Gastroesophageal sphincter (tissue), 4 donors: ENCODE measurements at places on chromosomes 12 and 14.
A peak's percentile ranks its signal among the peaks of the same experiment; 100 is the strongest.

DNA sequence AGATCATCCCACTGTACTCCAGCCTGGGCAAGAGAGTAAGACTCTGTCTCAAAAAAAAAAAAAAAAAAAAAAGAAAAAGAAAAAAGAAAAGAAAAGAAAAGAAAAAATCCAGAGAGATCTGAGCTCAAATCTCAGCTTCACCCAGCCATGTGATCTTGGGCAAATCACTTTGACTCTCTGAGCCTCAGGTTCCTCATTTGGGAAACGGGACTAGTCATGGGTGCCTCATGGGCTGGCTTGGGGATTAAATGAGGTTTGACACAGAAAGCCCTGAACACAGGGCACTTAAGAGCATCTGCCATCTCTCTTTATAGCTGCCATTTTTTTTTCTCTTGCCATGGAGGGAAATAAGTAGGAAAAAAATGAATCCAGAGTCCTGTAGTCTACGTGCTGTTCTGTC is 86.2 kb upstream of the MYL2 start:
- ATAC-seq: no peak

DNA sequence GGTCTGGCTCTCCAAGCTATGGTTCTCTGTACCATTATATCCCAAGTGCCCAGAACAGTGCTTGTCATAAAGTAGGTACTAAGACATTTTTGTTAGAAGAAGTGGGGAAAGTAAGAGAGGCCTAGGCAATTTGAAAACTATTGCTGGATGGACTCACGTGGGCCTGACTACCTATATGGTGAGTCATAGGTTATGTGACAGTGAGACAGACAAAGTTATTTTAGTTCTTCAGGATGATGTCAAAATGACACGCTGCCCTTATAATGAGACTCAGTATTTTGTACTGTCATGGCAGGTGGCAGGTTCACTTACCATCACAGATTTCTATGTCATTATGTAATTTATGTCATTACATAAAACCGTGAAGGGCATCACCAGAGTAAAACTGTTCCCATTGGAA is 53.1 kb downstream of the PARP11 start:
- ATAC-seq: no peak

DNA sequence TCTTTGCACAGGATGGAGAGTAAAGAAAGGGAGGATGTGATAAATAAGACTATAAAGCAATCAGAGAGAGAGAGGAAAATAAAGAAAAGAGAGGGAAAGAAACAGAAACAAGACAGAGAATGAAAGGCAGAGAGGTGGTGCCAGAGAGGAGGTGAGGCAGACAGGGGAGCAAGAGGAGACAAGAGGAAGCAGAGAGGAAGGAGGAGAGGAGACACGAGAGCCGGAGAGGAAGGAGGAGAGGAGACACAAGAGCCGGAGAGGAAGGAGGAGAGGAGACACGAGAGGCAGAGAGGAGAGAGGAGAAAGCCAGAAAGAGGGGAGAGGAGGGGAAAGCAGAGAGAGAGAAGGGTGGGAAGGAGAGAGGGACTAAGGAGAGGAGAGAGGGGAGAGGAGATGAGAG is 125.2 kb downstream of the PAPOLA start:
- no peak for ATAC-seq

DNA sequence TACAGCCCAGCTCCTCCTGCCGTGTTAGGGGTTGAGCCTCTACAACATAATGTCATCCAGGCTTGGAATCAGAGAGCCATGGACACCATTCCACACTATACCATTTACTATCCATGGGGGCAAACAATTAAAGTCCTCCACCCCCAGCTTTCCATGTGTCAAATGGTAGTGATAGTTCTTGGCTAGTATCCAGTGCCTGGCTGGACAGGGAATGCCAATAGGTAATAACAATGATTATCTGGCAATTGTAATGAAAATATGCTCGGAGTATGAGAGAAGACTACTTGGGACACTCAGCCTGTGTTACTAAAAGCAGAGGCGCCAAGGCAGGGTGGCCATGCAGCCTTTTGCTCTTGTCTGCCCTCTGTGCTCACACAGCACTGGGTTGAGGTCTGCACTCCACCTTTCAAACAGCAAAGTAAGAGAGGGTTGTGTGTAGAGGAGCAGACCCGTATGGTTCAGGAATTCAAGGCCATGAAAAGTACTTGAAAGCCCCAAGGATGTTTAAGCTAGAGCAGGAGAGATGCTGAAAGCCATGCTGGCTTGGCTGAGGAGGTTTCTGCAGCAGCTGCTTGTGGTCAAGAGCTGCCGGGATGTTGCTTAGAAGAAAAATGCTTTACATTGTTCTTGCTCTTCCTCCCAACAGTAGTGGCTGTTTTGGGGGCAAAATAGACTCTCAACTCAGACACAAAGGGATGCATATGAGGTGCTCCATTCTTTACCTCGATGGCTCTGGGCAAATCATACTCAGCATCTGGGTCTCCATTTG is 10.6 kb downstream of the SERPINA3 start:
- no peak for ATAC-seq

GRCh38 chr12:53231921-53232645 is at the start of gene RARG:
Gene RARG, minus strand, starts transcription at chr12:53232209. Its CDS starts 4,664 bp downstream, at chr12:53227545.
- ATAC-seq: peak; percentile 83

DNA sequence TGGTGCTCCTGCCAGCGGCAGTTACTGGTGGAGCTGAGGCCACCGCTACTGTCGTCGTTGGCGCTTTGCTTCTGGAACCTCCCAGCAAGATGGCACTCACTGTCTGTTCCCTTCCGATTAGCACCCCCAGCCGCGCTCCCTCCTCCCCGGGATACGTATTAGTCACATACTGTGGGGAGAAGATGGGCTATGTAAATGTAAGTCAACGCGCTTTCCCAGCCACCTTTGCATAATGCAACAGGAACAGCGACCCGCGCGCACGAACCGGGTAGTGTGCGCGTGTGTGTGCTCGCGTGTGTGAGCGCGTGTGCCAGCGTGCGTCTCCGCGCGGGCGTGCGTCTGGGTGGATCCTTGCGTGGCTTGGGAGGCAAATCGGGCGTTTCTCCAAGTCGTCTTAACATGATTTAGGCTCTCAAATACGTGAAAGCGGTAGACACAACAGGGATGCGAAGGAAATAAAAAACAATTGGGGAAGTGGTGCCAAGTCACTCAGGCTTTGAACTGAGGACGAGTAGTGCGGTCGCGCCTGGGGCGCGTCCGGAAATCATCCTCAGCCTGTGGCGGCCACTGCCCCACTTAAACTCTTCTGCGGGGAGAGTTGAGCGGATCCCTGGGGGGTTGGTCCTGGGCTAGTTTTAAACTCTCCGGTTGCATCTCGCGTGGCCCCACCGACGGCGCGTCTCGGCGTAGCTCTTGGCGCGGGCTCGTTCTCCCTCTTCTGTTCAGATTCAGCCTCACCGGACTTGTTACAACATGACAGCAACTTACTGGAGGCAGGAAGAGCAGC is 1.8 kb downstream of the FLRT2 start:
- ATAC-seq: peak; percentile 17

DNA sequence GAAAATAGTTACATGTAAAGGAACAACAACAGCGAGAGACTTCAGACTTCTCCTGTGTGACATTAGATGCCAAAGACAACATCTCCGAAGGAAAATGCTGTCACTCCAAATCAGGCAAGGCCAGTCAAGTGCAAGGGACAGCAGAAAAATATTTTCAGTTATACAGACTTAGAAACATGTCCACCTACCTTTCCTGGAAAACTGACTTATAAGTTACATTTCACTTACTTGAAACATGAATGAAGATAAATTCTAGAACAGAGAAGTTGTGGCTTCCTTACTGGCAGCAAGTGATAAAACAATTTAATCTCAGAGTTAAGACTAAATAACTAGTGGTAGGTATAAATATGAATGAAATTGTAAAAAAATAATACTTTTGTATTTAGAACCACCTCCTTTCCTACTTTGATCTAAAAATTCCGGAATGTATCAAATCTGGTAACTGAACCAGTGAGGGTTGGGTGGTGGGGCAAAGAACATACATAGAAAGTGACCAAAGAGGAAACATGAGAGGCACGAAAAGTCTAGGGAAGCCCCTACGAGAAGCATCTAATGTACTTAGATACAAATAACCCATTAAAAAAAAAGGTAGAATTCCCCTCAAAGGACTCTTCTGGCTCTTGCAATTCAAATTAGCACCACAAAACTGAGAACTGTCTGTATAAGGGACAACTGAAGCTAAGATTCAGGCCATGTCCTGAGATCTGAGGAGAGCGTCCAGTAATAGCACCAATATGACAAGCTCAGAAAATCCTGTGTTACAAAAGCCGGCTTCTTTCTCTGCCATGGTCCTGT is 21.2 kb downstream of the MTHFD1 start:
- ATAC-seq: no peak

- ATAC-seq: no peak
These were observed 162.9 kb upstream of the ALG10B start for GRCh38 chr12:38153737-38154061.

- ATAC-seq: no peak
These were observed 48.2 kb downstream of the IQSEC3 start for GRCh38 chr12:114626-115211.

- no peak for ATAC-seq
These were observed 1486.6 kb downstream of the AACS start for GRCh38 chr12:126551869-126552268.

GRCh38 chr12:3122841-3123678 is 45.9 kb downstream of the TSPAN9 start:
- ATAC-seq: peak; percentile 85

GRCh38 chr12:80709811-80710726 is 2.6 kb downstream of the MYF6 start:
- no peak for ATAC-seq

DNA sequence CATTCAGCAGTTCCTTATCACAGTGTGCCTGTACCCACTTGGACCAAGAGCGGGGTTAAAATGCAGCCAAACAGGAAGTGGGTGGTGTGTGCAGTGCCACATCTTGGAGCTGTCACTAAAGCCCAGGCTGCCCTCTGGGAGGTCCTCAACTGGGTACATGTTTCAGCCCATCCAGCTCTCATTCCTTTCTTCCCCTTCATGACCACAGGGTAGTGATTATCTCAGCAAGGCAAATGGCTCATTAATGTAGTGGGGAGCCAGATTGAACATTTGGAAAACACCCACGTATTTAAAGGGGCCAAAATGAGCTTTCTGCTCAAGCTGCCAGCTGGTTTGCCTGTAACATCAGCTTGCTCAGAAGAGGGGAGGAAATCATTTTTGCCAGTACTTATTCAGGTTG is 210.8 kb upstream of the BTG1 start:
- ATAC-seq: no peak

DNA sequence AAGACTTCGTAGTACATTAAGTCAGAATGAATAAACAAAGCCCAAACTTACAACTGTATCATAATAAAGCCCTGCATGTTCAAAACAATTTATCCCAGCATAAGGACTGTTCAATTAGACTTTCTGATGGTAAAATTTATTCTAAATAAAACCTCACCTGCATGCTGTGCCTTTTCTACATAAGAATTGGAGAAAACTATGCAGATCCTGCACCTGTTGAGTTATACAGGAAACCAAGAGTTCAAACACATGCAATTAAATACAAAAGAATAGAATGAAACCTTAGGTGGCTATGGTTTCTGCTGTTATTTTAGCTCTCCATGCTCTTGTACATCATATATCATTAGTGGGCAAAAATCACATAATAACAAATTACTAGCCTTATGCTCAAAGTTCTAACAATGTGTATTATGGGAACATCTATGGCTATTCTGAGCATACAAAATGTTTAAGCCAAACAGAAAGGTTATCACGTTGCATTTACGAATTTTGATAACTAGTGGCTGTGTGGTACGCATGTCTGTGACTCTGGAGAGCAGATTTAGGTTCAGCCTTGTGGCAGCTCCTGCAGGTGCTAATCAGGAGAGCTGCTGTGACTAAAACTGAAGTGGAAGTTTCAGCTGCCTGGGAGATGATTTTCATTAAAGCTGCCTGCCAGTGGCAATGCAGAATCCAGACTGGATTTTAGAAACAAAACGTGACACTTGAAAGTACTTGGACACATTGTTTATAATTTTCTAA is 36.1 kb upstream of the LRFN5 start:
- ATAC-seq: no peak

GRCh38 chr12:49092086-49092815 is 2.4 kb downstream of the DHH start:
- ATAC-seq: peak; percentile 20

GRCh38 chr14:102966681-102967505 is 44.4 kb downstream of the AMN start:
- ATAC-seq: no peak

GRCh38 chr14:68470361-68470760 is 322.5 kb downstream of the ZFP36L1 start:
- no peak for ATAC-seq

DNA sequence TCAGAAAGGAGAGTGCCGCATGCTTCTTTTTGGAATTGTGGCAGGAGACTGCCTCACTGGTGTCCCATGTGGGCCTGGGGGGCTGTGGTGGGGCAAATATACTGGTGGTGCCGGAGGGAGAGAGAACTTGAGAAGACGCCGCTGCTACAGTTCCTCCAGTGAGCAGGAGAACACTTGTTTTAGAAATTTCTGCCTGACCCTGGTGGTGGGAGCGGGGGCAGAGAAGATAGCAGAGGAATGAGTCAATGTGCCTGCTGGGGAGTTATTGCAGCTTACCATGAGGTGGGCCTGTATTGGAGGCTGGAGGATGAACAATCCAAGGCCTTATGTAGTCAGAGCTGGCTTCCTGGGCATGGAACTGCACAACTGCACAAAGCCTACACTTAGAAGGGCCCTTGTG is 211.8 kb downstream of the SNAPC1 start:
- ATAC-seq: no peak

GRCh38 chr14:57974896-57975295 is 109.0 kb upstream of the SLC35F4 start:
- ATAC-seq: no peak

- ATAC-seq: no peak
These were observed 579.1 kb downstream of the TMTC2 start for GRCh38 chr12:83265808-83266207.
